ENCODE measurements at places on chromosomes 6 and 20.

GRCh38 chr6:165800337-165800736, 137.3 kb upstream of the PDE10A start:
- no peak for DNase-seq

DNA sequence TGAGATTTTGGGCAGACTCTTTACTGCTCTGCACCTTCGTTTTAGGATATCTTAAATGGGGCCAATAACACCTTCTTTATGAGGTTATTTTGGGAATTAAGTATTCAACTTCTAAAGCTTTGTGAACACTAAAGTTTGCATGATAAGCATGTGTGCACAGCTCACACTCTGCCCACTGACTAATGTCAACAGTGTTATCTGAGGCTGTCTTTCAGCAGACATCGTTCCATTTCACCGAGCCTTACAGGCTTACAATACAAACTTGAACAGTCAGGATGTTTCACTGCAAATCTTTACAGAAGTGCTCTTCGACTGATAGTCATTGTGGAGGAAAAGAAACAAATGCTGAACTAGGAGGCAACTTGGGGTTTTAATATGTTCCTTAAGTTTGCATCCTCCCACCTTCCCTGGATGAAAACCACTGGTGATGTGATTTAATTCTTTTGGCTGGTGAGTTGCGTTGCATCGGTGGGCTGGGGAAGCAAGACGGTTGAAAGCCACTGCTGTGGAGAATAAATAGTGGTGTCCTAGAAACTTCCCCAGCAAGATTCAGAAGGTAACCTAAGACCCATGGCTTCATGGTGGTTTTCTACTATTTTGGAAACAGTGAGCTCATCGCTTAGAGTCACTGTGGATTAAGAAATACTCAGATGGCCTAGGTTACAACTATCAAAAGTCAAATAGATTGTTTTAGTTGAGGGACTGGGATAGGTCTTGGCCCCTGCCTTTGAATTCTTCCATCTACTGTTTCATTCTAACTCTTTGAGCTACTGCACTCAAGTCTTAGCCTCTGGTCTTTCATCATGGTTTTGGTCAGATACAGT, 167.2 kb upstream of the MAP3K7 start:
- DNase-seq: no peak

DNA sequence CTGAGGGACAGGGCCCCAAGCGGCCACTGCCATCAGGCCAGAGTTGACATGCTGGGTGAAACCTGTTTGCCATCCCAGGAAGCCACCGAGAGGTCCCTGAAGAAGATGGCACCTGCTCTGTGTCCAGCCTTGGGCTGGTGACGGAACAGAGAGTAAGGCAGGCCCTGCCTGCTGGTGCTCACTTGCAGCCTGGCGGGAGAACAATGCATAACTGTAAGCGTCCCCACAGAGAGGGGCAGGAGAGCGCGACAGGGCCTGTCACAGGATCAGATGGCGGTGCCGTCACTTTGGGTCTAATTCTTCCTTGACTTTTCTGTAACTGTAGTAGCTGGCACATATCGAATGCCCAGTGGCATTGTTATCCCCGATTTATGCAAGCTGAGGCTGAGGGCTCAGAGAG, 29.0 kb upstream of the VSTM2L start:
- DNase-seq: no peak

- DNase-seq: no peak
Observed at GRCh38 chr6:83270971-83271719, 78.0 kb downstream of the RWDD2A start.

- DNase-seq: no peak
Observed at GRCh38 chr6:29501106-29501505, 13.3 kb upstream of the MAS1L start.

DNA sequence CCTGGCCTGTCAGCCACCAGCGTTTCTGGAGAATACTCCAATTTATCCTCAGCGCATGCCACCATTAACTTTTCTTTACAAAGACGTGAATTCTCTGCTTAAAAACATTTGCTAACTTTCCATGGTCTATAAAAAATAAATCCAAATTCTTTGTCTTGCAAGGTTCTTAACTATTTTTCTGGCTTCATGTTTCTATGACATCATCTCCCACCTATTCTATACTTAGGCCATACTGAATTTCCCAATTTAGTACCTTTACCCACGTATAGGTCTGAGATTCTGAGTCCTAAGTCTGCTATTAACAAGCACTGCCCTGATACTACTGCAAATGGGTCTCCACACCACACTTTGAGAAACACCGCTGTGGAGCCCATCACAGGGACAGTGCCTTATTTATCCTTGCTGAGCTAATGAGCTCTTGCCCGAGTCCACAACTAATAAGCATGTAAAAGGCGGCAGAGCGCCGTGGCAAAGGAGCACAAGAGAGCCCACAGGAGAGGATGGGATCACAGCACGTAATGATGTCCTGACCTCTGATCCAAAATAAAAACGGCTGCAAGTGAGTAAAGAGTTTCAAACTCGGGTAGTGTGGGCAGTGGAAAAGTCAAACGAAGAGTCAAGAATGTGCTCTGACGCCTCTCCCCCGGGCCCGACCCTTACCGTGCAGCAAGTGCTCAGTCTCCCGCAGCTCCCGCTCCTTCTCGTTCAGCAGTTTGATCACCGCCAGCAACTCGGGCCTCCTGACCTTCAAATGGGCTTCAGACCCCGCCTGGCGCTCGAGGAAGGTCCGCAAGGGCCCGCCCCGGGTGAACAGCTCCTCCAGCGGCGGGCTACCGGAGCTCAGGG, 519 bp downstream of the MTRF1L start:
- DNase-seq: no peak

DNA sequence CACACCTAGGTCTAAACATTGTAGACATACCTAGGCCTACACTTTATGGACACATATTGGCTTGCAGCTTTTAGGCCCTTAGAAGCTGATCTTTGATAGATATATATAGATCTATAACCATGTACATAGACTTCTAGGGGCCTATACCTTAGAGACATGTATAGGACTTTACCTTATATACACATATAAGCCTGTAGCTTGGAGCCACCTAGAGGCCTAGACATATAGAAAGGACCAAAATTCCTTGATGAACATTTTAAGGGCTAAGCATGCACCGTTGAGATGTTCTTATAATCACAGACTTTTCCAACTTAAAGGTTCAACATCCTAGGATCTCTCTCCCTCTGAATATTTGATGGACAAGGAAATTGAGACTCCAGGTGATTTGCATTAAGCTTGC, 371.7 kb upstream of the SASH1 start:
- peak; percentile 14 for DNase-seq

- no peak for DNase-seq
Observed at GRCh38 chr6:142321451-142321850, 19.6 kb downstream of the ADGRG6 start.

DNA sequence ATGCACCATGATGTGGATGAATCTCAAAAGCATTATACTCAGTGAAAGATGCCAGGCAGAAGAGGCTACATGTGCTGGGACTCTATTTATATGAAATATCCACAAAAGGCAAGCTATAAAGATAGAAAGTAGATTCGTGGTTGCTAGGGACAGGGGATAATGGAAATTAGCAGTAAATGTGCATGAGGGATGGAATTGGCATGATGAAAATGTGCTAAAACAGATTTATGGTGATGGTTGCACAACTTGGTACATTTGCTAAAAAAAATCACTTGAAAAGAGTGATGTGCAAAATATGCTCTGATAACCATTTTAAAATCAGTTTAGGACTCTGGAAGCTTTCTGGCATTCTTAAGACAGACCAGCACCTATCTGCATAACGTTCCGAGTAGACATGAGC, 61.6 kb downstream of the ALDH8A1 start:
- DNase-seq: no peak

GRCh38 chr6:138465007-138465645, 34.2 kb downstream of the NHSL1 start:
- DNase-seq: peak; percentile 26

DNA sequence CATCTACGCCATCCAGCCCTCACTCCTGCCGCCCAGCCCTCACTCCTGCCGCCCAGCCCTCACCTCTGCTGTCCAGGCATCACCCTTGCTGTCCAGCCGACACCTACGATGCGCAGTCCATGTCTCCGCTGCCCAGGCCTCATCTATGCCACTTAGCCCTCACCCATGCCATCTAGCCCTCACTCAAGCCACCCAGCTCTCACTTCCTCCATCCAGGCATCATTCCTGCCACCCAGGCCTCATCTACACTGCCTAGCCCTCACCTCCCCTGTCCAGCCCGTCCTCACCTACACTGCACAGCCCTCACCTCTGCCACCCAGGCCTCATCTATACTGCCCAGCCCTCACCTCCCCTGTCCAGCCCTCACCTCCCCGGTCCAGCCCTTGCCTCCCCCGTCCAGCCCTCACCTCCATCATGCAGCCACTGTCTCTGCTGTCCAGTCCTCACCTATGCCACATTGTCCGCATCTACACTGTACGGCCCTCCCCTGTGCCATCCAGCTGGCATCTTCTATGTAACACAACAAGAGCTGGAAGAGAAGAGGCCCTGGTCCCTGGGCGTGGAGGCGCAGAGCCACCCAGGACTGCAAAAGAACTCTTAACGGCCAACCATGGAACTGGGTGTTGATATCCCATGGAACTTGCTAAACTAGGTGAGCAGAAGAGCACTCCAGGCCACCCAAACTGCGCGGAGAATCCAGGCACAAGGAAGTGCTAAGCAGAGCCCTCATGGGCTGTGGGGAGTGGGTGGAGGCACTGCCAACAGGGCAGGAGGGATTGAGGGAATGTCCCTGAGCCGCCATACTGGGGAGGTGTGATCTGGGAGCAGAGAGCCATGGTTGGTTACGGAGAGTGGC, 31.0 kb downstream of the RNASET2 start:
- no peak for DNase-seq

GRCh38 chr20:62696434-62696957, 12.1 kb upstream of the NTSR1 start:
- no peak for DNase-seq
